ENCODE measurements at places on chromosomes 2 and 18.

DNA sequence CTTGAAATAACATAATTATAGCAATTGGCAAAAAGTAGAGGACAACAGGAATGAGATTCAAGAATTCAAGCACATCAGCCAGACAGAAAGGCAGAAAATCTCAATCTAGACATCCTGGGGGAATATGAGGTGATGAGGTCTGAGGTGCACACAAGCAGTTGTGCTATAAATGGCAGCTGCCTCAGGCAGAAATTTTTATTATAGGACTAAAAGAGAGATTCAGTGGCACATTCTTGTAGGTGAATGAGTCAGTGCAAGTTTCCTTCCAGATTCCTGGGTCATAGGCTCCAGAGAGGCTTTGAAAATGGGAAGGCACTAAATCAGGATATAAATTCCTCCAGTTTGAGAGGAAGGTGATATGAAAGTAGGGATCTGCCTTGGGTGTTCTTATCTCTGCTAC lies 127.2 kb upstream of the THSD7B start:
- DNase-seq = no peak

DNA sequence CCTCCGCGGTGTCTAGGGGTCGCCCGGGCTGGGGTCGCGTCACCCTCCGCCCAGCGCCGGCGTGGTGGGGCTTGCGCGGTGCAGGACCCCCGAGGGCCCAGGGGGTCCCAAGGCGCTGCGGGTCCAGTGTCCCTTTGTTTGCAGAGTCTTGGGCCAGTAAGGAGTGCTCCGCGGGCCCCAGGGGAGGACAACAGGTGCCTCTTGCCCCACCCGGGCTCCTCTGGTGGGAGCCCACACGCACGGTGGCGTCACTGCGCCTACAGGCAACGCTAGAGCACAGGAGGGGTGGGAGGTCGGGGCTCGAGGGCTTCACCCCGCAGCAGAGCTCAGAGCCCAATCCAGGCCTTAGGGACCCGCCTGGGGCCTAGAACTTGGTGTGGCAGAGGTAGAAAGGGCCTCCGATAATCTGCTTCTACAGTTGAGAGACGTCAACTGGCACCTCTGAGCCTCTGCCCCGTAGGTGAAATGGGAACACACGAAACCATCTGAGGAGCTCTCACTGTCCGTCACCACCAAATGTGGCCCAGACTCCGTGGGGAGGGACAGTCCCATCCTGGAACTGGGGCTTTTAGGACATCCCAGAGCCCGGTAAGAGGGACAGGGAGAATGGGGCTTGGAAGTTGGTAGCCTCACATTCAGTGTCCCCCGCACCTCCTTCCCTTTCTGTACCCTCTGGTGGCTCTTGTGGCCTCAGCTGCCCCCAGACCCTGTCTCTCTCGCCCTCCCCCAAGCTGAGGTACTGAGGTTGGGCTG lies 1.4 kb downstream of the ARID5A start:
- DNase-seq = no peak

DNA sequence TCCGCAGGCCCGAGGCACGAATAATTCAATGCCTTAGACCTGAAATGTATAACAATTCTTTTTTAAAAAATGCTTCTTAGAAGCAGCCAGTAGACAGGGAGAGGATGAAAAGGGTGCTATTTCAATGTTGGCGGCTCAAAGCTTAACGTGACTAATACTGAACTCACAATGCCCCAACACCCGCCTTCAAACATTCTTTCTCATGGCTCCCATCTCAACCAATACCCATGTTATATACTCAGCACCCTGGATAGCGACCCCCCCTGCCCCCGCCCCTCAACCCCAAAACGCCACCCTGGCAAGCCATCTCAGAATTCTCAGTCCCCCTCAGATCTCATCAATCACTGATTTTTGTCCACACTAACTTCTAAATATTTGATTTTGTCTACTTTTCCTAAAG lies 4.4 kb downstream of the FBXO41 start:
- no peak for DNase-seq

- no peak for DNase-seq
These were observed 147.2 kb downstream of the SMAD7 start for GRCh38 chr18:48803518-48803917.

DNA sequence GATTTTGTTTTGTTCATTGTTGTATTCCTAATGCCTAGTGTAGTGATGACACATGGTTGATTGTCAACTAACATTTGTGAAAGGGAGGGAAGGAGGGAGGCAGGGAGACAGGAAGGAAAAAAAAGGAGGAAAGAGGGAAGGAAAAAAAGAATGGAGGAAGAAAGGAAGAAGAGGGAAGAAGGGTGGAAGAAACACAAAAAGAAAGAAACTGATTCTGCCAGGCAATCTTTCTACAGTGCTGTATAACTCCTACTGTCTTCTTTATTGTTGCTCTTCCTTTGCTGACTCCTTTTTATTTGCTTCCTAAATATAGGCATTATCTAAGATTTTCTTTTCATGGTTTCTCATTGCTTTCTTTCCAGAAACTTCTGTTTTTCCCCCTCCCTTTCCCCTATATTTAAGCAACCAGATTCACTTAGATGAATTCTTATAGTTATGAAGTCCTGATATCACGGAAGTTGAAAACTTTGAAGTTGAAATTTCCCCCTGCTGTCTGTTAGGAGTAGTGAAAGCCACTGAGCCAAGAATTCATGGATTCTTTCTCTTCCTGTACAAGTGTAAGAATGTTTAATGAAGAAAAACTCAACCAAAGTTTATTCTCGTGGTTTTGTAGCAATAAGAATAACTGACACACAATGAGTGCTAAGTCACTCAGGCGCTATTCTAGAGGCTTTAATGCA lies 305.1 kb upstream of the FSHR start:
- DNase-seq = no peak

DNA sequence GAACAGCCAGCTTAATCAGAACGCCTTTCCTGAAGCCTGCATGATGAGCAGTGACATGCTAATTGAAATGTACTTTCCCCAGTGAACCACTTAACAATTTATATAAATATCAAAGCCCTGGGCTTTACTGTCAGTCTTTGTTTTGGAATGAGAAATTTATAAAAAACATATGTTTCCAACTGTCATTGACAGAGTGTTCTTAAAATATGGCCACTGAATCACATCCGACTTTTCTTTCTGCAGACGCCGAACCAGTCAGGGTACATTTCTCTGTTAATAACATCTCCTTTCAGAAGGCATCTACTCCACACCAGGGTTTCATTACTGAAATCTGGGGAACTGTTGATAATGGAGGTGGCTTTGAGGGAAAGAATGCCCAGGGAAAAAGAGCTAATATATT lies 343.7 kb downstream of the INSIG2 start:
- no peak for DNase-seq

GRCh38 chr2:191014653-191015020 lies 666 bp upstream of the STAT1 start:
- DNase-seq = no peak

DNA sequence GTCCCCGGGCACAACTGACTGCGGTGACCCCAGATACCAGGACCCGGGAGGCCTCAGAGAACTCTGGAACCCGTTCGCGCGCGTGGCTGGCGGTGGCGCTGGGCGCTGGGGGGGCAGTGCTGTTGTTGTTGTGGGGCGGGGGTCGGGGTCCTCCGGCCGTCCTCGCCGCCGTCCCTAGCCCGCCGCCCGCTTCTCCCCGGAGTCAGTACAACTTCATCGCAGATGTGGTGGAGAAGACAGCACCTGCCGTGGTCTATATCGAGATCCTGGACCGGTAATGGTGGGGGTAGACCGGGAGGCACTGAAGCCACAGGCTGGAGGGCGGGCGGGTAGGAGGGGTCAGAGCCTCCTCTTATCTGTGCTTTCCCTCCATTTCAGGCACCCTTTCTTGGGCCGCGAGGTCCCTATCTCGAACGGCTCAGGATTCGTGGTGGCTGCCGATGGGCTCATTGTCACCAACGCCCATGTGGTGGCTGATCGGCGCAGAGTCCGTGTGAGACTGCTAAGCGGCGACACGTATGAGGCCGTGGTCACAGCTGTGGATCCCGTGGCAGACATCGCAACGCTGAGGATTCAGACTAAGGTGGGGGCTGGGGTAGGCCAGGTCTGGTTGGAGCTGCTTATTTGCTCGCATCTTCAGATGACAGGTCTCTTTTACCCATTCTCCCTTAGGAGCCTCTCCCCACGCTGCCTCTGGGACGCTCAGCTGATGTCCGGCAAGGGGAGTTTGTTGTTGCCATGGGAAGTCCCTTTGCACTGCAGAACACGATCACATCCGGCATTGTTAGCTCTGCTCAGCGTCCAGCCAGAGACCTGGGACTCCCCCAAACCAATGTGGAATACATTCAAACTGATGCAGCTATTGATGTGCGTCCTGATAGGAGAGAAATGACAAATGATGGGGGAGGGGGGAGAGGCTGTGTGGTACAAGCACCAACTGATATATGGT lies 780 bp downstream of the HTRA2 start:
- no peak for DNase-seq

GRCh38 chr18:25443776-25444175 lies 91.8 kb upstream of the ZNF521 start:
- DNase-seq = no peak
